ENCODE measurements at places on chromosomes 11 and 22.

- no peak for DNase-seq
Observed at GRCh38 chr11:12279672-12280108, 97.7 kb upstream of the PARVA start.

GRCh38 chr11:47516155-47516554 lies 36.8 kb downstream of the CELF1 start:
- DNase-seq, result no peak

DNA sequence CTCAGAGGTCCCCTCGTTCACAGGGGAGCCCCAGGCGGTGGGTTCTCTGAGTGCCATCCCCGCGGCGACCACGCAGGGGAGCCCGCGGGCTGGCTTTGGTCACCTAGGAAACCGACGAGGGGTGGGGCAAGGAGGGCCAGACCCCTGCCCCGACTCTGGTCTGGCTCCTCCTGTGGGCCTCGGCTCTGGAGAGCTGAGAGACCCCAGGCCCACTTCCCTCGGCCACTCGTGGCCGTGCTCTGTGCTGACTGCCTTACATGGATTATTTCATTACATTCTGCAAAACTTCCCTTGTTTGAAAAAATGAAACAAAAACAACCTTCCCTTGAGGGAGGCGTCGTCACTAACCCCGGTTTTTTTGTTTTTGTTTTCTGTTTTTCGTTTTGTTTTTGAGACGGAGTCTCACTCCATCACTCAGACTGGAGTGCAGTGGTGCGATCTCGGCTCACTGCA lies 15.1 kb upstream of the CYTH4 start:
- DNase-seq, result peak; percentile 76

DNA sequence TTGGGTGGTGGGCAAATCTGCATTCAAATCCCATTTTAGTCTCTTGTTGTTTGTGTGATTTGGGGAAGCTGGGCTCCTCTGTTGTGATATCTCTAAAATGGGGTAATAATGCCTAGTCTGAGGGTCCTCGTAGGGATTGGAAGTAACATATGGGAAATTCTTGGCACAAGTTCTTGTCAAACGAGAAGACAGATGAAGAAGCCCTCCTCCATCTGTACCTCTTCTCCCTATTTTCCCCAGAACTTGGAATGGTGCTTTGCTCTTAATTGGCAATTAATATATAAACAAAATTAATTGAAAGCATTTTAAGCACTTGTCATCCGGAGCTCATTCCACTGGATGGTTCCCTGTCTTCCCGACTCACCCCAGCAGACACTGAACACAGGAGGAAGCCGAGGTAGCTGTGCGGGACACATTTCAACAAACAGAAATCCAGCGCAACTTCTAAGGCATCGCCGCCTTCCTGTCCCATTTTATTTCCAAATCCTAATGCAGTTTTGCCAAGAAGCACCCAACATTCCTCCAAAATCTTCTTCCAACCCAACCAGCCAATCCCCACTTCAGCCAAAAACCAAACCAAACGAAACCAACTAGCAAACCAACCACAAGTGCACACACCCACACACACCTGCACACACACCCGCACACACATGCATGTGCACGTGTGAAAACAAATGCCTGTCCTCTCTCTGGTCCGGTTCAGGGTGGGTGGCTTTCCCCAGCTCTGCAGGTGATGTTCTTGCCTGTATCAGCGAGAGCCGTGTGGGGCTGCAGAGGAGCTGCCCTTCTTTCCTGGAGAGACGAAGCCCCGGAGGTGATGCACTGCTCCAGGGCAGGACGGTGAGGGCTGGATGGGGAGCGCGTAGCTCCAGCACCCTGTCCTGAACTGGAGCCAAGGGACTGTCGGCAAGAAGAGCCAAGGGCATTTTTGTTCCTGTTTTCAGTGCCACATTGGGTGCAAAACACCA lies 100.8 kb upstream of the B3GAT1 start:
- DNase-seq, result no peak

GRCh38 chr22:37281646-37282384 lies 493 bp upstream of the CYTH4 start:
- no peak for DNase-seq

DNA sequence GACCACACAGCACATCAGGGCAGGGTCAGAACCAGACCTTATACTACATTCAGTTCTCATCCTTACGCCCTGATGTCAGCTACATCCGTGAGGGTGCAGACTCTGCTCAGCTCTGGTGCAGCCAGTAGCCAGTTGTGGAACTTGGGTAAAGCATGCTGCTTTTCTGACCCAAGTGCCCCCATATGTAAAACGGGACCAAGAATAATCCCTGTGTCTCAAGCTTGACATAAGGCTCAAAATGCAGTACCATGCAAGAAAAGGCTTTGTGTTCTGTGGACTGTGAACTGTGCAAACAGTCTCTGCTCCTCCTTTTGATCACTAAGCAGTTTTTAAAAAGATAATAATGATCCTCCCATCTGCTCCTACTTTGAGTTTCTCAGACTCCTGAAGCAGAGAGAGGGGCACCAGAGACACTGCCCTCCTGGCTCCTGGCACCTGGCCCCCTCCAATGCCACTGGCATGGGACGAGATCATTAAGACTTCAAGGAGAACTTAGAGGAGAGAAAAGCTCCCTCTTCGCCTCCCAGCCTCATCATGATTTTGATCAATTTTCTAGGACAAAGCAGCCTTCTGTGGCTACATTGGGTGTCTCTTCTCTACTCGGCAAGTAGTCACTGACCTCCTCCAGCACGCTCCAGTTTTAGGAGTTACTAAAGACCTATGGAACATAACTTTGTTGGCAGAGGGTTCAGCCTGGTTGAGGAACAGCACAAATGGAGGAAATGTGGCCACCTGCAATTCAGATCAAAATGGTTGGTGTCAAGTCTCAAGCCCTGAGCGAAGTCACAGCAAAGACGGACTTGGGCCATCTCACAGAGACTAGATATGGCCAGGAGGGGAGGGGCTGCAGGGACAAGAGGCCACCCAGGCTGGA lies 23.9 kb downstream of the IL10RA start:
- no peak for DNase-seq

GRCh38 chr11:124934862-124935547 lies 842 bp downstream of the HEPACAM start:
- DNase-seq, result no peak

DNA sequence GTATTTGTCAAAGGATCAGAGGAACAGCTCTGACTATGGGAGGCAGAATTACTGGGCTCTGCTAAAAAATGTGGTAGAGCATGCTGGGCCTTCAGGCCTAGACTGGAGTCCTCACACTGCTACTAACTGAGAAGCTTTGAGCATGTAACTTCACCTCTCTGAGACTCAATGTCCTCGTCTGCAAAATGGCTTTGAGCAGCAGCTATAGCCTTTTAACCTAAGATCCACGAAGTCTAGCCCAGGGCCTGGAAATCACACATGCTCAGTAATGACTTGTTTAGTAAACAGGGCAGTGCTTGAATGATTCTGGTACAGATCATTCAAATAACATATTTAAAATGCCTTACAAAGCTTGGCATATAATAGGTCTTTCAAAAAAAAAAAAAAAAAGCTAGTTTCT lies 221.7 kb downstream of the NTM start:
- DNase-seq, result no peak

GRCh38 chr11:119794756-119795155 lies 65.8 kb upstream of the NECTIN1 start:
- no peak for DNase-seq

DNA sequence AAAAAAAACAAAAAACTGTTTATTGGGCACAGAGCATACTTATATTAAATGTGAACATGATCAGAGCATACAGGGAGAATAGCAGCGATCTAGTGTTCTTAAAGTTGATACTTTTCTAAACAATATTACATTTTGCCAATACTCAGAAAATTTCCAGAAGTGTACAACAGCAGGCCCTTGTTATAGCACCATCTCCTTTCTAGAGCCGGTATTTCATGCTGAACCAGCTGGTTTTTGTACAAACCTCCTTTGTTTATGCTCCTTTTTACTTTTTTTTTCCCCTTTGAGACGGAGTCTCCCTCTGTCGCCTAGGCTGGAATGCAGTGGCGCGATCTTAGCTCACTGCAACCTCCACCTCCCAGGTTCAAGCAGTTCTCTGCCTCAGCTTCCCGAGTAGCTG lies 90.7 kb downstream of the PPP6R3 start:
- DNase-seq, result no peak

GRCh38 chr11:23013509-23013908 lies 153.2 kb upstream of the CCDC179 start:
- no peak for DNase-seq

DNA sequence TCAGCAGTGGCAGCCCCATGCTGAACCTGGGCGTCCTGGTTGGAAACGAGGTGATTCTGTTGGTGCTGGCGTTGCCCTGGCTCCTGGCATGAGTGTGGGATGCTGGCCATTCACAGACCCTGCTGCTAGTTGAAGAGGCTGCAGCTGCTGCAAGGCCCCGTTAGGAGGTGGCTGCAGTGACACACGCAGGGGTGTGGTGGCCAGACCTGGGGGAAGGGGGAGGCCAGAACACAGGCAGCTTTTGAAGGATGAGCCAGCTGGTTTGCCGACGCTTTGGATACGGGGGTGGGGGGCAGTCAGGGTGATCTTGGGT lies 77.2 kb downstream of the MORC2 start:
- no peak for DNase-seq
